ENCODE measurements at places on chromosomes 11 and 22. TPM values are rescaled to one million over a fixed set of nuclear protein-coding genes. Genes with fewer than 3 reads are reported as not detected.

DNA sequence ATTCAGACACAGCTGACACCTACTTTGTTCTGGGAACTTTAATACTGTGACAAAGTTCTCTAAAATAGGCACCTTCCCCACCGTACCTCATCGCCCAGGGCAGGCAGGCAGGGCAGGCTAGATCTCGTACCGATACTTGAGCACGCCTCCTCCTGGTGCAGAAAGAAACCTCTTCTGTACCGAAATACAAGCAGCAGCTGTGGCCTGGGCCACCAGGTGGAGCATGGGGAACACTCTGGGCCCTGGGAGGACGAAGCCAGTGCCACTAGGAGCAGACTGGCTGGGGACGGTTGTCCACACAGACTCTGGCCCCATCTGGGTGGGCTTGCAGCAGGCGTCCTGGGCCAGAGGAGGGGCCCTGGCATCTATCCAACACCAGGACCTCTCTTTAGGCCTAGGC, 12.8 kb downstream of the PMM1 start:
- DNase-seq = peak; percentile 85

GRCh38 chr11:67586568-67587250, 3.1 kb downstream of the GSTP1 start:
- DNase-seq = no peak

Gene PNPLA5
- total RNA-seq = not detected

DNA sequence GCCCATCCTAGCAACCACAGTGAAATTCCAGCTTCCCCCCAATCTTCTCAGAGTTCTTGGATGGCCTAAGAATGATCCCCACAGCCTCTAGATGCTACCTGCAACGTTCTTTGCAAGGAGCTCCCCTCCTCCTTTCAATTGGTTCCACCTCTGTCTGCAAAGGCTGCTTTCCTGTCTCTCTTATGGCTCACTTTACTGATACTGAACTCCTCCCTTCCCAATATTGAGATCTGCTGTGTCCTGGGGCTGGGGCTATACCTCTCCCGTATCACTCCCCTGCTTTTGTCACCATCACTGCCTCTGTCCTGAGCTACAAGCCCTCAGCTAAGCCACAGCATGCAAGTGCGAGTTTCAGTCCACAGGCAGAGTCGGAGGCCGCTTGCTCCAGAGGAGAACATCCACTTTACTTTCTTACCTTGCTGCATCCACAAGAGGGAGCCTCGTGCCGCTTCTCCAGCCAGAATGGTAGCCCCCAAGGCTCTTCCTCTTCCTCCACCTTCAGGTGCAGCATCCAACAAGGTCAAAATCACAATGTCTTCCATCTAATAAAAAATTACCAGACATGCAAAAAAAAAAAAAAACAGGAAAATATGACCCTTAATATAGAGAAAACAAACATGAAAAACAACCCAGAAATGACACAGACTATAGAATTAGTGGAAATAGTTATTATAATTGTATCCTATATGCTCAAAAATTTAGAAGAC, 48.6 kb upstream of the TMEM45B start:
- no peak for DNase-seq

DNA sequence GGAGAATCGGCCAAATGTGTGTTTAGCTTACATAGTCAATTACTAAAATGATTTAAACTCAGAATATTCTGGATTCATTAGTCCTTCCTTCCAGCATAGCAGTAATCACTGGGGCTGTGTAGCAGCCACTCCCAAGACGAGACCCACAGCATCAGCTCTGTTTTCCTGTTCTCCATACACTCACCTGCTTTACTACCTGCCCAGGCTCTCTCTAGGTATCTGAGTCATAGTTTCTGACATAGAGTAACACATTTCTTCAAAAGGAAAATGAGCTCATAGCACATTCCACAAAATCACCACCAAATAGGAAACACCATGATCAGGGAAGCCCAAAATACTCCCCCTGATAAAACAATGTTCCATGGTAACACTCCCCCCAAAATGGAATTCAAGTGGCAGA, 22.9 kb downstream of the MORC2 start:
- no peak for DNase-seq

Gene SNX32
- 0.39 TPM for total RNA-seq

GRCh38 chr11:45184640-45185039, 38.2 kb downstream of the PRDM11 start:
- DNase-seq = no peak
